Cortex of kidney (tissue), 1 donor: ENCODE measurements at places on chromosomes 7 and 10.

DNA sequence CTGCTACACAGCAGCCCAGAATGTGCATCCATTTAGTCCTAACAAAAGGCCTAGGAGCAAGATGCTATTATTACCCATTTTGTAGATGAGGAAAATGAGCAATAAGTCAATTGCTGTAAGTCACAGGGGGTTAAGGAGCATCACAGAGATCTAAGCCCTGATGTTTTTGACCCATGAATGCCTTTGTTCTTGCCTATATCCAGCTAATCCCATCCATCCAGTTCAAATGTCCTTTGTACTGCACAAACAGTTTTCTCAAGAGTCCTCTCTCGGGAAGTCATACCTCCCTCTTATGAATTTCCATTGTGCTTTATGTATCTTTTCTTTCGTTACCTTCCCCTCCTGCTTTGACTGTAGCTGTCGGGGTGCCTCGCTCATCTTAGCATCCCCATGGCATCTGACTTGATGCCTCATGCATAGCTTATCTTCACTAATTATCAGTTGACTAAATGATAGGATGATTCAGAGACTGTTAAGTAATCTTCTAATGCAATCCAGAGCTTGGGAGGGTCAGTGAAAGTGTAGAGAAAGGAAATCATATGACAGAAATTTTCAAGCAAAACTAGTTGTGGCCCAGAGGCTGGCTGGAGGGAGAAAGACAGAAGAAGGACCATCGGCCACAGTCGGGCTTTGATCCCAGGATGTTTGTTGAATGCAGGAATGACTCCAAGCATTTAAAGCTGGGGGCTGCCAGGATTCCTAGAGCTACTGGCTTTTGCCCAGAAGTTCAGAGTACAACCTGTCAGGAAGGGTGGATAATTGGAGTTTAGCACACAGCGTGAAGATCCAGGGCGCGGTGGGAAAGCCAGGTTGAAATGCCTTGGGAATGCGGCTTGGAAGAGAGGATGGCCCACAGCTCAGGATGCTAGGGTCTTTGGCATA is 23.5 kb downstream of the BLVRA start:
- DNase-seq, result no peak

GRCh38 chr7:18806177-18806576 is 310.6 kb downstream of the HDAC9 start:
- DNase-seq, result no peak

DNA sequence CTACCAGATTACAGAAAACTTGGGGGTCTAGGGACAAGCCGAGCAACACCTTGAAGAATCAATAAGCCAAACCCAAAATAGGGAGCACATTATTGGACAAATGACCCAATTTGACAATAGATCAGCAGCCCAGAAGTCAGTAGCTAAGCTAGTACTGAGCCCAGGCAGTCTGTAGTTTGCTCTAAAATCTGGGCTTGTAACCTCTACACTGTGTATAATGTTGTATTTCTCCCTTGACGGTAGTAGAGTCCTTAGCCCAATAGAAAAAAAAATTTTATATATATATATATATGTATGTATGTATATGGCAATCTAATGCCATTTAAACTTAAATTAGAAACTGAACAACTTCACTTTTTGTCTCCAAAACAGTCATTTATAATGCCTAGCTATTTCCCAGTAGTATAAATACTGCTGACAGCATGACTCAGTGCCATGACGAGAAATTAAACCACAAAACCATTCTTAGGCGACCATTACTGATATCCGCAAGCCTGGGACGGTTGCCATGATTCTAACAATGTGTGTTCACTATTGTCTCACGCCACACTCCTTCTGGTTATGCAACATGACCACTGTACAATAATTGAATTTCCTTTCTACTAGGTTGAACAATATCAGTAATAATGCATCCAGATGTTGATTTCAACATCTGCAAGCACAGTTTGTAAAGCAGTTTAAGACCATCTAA is 110.5 kb downstream of the IPMK start:
- no peak for DNase-seq

- no peak for DNase-seq
These were observed 22.3 kb downstream of the GRID1 start for GRCh38 chr10:86344281-86344680.

DNA sequence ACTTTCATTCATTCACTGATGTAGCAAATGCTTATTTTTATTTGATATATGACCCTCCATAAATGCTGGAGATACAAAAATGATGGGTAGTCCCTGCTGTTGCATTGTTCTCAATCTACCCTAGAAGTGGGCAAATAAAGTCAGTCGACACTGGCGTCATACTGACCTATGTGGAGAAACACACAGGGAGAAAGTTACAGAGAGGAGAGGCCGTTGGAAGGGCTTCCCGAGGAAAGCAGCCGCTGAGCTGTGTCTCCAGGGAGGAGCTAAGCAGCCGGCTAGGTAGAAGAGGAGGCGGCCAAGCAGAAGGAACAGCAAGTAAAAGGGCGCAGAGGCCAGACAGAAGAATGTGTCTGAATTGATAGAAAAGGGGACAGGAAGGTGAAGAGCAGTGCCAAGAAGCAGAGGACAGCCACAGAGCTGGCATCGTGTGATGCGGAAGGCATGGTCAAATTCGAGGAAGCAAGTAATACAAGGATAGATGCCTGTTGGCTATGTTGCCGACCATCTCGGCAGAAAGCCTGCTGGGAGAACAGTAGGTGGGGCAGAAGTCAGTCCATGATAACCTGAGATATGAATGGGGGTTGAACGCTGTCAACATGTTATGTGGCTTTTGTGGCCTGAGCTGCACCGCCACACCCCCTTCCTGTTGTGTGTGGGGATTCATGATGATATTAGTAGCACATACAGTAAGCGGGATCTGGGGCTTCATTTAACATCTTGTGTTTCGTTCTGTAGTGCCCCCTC is 25.9 kb downstream of the ST8SIA6 start:
- no peak for DNase-seq

DNA sequence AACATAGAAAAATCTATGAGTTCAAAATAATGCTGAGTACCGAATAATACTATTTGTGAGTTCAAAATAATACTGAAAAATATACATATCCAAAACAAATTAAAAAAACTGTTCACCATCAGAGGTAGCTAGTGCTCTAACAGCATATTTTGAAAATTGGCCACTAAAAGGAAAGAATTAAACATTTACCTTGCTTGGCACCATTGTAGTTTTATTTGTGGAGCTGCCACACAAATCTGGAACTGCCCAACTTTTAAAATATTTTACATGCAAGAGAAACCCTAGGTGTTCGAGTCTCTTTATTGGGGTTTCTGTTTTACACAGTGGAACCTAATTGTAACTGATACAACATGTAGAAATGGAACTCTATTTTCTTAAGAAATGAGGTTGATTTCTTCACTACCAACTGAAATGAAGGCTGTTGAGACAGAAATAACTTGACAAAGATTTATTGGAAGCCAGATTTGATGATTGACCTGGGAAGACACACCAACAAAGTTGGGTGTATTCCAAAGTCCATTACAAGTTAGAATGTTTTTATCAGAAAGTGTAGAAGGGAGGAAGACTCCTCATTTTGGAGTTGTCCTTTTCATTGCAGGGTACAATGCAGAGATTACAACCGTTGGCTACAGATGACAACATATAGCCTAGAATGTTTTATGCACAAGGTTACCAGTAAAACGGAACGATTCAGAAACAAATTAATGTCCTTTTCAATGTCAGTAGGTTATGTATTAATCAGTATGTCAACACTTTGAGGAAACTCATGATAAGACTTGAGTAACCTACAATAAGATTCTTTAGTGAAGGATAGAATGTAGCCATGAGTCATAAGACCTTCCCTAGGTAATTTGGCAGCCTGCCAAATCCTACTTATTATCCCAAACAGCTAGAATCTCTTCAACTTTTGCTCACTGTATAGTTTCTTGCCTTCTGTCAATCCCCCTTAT is 73.8 kb upstream of the PAPSS2 start:
- no peak for DNase-seq
